Prostate gland (tissue), 2 donors: ENCODE measurements at places on chromosomes 6 and 20. TPM values are rescaled to one million over a fixed set of nuclear protein-coding genes. Genes with fewer than 3 reads are reported as not detected.

FKBP5 gene
- 201 TPM for total RNA-seq

RSPO3 gene
- 4.8 TPM for total RNA-seq

WFDC2 gene
- total RNA-seq = 100.0 TPM

DNA sequence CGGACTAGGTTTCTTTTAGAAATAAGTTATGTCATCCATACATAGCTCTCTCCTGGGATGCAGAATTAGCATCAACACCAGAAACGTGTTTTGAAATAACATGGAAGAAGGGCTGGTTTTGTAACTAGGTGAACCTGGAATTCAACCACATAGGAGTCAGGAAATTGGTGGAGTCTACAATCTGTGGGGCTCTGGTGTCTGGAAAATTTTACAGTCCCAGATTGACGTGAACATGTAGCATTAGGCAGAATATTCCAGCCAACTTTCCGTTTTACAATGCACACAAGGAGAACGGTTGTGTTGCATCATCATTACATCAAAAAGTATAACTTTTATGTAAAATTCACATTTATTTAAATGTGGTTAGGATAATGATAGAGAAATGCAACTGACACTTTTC lies 1.9 kb downstream of the KCNQ5 start:
- DNase-seq = no peak

DNA sequence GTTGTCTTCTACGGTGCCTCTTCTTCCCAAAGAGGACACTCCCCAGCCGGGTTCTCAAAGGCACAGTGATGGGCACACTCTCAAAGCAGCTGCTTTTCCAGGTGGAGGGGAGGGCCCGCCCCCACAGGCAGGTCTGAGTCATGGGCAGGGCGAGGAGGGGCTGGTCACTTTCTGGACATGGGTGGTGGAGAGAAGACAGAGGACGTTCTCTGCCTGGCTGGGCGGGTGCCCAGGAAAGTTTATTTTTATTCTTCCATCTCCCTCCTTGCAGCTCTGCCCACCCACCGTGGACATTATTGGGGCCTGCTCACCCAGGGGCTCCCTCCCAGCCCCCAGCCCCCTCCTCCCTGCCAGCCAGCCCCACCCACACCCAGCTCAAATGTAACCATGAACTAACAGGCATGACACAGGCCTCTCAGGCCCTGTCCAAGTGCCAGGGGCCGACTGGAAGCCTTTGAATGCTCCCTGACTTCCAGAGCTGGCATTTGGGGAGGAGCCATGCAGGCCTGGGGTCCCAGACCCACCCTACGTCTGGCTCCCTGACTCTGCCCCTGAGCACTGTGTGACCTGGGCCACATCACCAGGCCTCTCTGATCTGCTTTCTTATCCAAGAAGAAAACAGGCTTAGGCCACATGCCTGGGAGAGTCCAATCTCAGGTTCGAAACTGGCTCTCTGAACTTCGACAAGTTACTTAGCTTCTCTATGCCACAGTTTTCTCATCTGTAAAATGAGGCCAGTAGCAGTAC lies 8.0 kb downstream of the TGM2 start:
- DNase-seq = peak; percentile 14

GRCh38 chr6:129849456-129849855 lies 11.7 kb downstream of the TMEM244 start:
- DNase-seq = no peak
